ENCODE measurements at places on chromosomes 3 and 15.

GRCh38 chr15:58447271-58448010 is 15.7 kb downstream of the LIPC start:
- no peak for DNase-seq

- DNase-seq, result peak; percentile 69
Observed at GRCh38 chr15:52139599-52140462, 27.3 kb upstream of the BCL2L10 start.

DNA sequence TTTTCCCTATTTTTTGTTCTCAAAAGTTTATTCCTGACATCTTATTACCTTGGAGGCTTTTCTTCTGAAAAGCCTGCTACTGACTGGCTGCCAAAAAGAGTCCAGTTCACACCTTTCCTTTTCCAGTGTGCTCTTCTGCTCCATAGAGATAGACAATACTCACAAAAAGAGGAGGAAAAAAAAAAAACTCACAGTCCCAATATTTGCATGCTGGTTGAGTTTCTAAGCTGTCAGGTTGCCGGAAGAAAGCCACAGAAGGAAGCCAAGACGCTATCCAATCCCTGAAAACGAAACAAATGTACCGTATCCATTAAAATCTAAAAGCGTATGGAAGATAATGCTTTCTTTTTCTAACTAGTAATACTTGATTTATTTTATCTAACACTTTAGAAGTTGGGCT is 299.5 kb downstream of the CADM2 start:
- peak; percentile 26 for DNase-seq

GRCh38 chr15:98009971-98010370 is 49.5 kb downstream of the ARRDC4 start:
- DNase-seq, result no peak

Measured in globus pallidus (tissue), 1 donor.